ENCODE measurements at places on chromosomes 4 and X.

DNA sequence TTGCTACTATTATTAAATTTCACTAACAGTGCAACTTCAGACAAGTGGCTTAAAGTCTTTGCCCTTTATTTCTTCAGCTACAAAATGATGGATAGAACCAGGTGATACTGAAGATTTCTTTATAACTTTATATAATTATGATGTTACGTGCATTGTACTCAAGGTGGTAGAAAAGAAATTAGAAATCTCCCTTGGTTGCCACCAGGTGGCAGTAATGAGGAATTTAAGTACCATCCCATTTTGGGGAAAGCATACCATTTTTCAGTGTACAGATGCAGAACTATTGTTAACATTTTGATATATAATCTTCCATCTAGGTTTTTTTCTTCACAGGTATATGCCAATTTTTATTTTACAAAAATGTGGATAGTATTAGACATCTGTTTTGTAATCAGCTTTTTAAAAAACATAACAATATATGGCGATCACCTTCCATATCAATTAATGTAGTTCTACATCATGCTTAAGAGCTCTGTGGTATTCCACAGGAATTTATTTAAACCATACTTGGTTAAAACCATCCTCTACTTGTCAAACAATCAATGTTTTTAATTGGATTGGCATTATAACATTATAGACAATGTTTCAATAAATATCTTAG is 37.7 kb upstream of the RAB33B start:
- DNase-seq: peak; percentile 60

- no peak for DNase-seq
Measured at GRCh38 chr4:6191448-6192130, 8.8 kb downstream of the JAKMIP1 start.

DNA sequence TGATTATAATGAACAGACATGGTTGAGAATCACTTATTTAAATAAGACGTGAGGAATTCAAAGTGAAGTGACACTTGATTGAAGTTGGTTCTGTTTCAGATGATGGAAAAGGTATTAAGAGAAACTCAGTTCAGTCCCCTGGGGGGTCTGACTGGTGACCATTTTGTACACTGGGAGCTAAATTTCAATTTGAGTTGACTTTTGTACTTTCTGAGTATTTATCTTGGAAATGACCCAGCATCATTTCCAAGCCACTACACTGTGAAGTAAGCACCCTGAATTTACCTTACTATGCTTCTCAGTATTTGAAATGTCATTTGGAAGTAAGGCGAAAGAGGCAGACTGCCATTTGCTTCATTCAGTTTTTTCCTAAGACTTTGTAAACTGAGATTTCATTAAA is 73.4 kb downstream of the CNOT6L start:
- peak; percentile 2 for DNase-seq

- no peak for DNase-seq
Measured at GRCh38 chrX:10104958-10105658, 51.7 kb upstream of the CLCN4 start.

DNA sequence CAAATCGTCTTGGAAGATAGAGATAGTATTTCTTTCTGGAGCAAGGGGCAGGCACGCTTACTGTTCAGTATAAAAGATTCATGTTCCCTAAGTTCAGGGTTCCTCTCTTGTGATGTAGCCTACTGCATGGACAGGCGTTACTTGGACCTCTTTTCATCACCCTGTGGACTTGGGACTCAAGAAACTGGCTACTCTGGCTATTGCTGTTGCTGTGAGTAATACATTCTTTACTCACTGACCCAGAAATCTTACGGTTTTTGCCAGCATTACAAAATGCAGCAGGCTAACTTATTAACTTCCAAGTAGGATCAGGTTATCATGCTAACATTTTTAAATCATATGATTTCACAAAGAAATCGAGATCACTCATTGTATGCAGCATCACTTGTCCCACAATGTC is 12.8 kb upstream of the GUCY1B1 start:
- DNase-seq: peak; percentile 87

DNA sequence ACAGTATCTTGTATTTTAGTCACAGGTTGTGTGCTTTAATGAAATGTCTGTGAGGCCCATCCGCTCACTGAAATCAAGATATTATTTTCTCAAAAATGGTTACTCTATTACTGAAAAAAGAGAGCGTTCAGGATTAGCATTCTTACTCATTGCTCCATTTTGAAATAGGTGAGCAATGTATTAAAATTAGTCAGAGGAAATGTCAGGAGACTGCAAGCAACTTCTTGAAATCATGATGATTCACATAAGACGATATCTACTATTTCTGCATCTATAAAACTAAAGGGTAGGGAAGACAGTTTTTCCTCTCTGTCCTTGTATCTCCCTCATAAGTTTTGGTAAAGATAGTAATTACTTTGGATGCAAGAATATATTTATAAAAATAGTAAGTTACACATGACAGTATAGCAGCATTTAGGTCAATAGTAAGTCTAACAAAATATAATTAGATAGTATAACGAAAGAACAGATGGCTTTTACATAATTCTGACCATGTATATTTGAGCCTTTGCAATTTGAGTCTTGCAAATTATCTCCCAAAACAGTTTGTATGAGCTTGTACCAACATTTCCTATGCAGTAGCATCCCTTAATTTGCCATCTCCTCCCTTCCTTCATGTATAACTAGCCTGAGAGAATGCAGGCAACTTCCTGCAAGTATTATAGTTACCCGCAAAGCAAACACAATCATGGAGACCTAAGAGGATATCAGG is 937.8 kb downstream of the PCDH7 start:
- DNase-seq: peak; percentile 29

GRCh38 chr4:66820681-66821080 is 724.6 kb downstream of the CENPC start:
- DNase-seq: no peak

DNA sequence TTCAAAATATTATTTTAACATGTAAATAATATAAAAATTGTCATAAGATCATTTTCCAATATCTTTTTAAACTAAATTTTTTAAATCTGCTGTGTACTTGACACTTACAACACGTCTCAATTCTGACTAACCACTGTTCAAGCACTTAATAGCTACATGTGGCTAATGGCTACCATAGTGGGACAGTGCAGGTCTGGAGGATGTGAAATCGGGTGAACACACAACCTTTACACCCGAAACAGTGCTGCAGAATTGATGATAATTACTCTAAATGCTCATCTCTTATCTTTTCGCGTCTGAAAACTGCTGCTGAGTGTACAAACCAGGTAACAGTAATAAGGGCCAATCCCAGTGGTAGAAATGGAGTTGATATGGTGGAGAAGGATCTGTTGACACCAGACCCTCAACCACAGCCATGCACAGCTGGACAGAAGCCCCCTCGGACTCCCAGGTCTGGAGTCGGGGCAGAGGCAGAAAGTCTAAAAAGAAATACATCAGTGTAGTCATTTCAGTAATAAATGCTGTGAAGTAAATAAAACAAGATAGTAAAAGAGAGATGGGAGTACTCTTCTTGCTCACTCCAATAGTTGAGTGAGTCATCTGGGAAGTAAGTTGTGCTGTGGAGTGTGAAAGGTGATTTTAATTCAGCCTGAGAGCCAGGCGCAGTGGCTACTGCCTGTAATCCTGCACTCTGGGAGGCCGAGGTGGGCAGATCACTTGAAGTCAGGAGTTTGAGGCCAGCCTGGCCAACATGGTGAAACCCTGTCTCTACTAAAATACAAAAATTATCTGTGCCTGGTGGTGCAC is 150.0 kb downstream of the CBR4 start:
- DNase-seq: peak; percentile 77

DNA sequence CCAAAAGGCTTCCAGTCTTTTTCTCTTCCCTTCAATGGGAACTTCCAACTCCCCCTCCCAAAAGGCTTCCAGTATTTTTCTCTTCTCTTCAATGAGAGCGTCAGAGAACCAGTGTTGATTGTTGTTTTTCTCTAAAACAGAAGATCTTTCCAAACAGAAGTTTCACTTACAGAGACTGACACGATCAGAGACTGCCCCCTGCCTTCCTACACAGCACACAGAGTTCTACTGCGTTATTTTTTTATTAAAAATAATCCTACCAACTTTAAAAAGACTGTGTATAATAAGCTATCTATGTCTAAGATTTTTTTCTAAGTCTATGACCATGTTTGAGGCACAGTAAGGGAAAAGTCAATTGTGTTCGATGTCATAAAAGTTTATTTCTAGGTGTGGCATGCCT is 3.5 kb upstream of the HTR2C start:
- DNase-seq: no peak

GRCh38 chr4:88989990-88990389 is 67.0 kb downstream of the FAM13A start:
- no peak for DNase-seq

- no peak for DNase-seq
Measured at GRCh38 chrX:120372667-120373370, 10.9 kb downstream of the ATP1B4 start.

DNA sequence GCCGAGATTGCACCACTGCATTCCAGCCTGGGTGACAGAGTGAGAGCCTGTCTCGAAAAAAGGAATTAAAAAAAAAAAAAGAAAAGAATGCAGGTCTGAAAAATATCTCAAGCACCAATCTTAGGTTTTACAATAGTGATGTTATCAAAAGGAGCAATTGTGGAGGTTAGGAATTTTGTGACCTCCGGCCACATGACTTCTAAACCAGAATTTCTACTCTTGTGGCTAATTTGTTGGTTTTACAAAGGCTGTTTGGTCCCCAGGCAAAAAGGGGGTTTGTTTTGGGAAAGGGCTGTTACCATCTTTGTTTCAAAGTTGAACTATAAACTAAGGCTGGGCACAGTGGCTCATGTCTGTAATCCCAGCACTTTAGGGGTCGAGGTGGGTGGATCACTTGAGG is 15.4 kb upstream of the ZNF41 start:
- DNase-seq: no peak

DNA sequence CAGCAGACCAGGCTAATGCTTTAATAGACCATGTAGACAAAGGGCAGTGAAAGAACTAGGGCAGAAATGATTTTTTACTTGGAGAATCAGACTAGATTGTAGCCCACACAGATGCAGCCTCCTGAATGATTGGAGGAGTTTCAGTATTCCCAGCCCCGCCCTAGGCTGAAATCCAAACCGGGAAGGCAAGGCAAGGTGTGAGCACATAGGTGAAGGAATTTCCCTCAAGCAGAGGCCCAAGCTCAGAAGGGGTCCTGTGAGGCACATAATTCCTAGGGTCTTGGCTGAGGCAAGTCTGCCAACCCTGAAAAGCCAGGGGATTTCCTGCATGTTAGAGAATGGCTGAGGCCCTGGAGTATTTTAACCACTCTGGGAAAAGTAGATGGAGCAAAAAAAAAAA is 56.4 kb upstream of the PAK3 start:
- DNase-seq: no peak

DNA sequence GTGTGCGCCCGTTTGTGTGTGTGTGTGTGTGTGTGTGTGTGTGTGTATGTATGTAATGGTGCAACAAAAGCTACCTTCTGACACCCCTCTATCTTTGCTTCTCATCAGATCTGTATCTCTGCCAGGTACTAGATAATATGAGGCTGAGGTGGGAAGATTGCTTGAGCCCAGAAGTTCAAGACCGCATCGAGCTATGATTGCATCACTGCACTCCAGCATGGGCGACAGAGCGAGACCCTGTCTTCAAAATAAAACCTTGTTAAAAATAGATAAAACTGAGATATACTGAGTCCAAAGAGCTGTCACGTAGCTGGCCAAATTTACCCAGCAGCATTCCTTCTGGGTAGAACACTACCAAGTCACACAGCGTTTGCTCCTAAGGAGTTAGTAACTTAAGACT is 18.4 kb downstream of the NLGN4X start:
- DNase-seq: no peak

GRCh38 chr4:152385551-152385950 is 150.3 kb downstream of the FBXW7 start:
- peak; percentile 23 for DNase-seq

DNA sequence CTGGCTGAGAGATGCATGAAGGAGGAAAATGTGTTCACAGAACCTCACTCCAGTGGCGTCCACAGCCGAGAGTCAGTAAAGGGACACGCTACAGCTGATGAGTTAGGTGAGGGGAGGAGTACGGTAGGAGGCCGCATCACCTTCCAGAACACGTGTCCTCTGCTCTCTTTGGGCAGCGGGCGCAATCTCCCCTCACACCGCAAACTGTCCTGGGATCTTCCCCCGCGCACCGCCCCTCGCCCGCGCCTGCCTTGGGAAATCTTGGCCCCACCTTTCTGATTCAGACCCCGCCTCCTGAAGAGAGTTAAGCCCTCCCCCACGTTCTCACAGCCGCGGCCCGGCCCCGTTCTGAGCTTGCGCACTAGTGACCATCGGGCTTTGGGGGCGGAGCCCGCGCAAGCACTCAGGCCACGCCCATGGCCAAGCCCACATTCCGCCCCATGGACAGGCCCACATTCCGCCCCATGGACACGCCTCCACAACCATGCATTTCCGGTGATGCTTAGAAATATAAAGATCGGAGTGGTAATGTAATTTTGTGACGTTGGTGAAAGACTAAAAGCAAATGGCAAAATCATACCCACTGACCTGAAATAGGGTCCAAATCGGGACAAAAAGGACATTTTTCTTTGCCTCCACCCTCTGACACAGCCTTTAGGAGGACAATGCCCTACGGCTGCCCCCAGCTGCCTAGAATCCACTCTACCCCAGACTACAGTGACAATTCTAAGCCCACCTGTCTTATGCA is 13.3 kb downstream of the SMIM10 start:
- peak; percentile 87 for DNase-seq

DNA sequence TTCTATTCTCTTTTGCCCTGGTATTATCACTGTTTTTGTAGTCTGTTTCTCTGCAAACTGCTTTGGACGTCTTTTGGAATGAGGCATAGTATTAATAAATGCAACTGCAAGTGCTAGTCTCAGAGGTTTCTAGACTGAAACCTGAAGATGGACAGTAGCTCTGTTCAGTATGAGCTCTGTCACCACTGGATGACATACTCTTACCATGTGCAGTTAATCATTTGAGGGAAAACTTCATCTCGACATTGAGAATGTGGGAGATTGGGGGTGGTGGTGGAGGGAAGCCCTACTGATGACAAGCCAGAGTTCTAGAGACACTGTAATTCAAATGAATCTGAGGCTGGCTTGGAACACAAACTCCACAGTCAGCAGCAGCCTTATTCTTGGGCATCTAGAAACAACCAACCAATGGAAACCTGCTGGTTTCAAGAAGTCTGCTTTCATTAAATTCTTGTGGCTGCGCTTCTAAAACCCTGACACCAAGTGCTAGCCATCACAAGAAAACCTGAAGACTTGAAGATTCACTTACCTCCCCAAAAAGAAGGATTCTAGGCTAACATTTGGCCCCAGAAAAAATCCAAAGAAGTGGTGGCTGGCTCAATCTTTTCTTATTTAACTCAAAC is 161.7 kb downstream of the RASL11B start:
- DNase-seq: no peak

DNA sequence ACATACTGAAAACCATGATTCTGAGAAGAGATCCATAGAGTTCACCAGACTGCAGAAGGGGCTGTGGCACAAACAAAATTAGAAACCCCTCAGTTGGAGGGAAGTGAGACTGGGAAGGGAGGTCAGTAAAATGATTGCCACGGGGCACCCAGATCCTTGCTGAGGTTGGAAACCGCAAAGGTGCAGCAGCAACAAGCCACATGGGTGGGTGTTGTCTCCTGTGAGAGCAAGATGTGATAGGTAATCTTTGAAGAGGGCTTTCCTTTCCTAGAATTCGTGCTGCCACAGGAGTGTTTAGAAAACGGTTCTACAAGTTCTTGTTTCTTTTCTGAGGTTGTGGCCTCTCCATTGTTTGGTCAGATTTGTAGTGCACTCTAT is 85.5 kb downstream of the NFKB1 start:
- no peak for DNase-seq
